Motor neuron (in vitro differentiated cells): ENCODE measurements at places on chromosomes 1 and 21.

DNA sequence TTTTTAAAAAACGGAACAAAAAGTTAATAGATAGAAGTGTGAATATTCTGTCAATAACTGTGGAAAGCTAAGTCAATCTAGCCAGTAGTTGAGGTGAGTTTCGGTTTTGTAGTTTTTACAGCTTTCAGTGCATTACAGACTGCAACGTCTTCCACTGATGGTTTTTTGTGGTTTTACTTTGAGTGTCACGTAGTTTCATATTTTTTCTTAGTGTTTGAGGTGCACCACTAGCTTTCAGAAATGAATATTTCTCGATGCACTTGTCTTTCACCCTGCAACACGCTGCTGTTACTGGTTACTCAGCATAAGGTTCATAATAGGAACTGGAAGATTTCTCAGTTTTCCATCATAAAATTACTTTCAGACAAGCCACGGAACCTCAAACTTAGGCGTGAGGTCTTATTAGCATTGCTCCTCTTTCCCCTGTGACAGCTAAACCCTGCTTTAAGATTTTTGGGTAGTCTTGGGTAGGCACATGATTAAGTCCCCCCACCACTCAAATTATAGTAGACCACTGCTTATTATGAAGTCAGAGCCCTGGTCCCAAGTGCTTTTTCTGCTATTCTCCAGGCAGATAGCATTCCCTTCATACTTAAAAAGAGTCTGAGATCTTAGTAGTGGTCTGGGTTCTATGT, 1412.7 kb downstream of the KCNT2 start:
- no peak for ATAC-seq

- ATAC-seq: no peak
Measured at GRCh38 chr21:45709173-45709572, 65.6 kb downstream of the PCBP3 start.

- ATAC-seq: no peak
Measured at GRCh38 chr1:200886594-200886993, 8.1 kb upstream of the INAVA start.

- ATAC-seq: peak; percentile 77
Measured at GRCh38 chr1:183159960-183160359, 26.1 kb upstream of the LAMC2 start.

GRCh38 chr1:68210027-68210426, 22.3 kb downstream of the WLS start:
- no peak for ATAC-seq

DNA sequence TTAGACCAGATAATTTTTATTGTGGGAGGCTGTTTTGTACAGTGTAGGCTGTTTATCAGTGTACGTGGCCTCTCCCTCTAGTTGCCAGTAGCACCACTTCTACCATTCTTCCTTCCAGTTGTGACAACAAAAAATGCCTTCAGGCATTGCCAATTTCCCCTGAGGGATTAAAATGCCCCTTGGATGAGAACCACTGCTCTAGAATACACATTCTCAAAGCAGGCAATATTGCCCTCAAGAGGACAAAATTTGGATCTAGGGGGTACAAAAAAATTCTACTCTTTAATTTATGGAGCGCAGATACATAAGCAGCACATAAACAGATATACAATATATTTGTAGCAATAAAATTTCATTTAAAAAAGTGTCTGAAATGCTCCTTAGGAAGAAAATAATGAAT, 674.6 kb downstream of the PTPRC start:
- no peak for ATAC-seq

DNA sequence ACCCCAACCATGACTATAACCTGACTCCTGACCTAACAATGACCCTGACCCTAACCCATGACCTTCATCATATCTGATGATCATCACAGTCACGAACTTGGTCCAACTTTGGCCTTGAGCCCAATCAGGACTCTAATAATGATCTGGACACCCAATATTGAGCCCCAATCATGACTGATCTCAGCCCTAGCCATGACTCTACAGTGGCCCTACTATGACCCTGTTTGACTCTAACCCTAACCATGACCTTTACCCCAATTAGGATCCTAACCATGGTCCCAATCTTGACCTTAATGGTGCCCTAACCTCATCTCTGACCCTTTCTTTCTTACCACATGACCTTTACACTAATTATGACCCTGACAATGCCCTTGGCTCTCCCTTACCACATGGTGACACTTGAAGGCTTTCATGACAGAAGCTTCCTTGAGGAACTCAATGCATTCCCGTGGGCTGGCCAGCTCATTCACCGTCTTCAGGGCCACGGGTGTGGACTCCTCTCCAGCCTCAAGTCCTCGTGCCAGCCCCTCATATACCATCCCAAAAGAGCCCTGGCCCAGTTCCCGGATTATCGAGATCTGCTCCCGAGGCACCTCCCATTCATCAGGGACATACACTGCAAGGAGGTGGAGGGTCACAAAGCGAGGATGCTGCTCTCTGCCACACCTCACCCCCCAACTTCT, 16.2 kb downstream of the INSRR start:
- no peak for ATAC-seq

DNA sequence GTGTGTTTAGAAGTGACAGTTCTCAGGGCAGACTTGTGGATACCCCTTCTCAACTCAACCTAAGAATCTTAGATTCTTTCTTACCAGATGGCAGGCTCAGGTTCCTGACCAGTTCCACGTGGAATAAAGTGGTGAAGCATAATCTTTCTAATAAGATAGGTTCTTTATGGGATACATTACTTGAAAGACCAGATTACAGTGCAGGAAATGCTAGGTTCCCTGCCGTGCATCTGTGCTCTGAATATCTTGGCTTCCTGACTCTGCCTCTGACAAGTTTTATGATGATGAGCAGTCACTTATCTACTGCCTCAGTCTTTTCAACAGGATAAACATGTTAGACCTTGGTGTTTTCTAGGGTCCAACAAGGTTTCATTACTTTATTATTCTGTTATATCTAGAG, 207.9 kb upstream of the CACYBP start:
- no peak for ATAC-seq

- ATAC-seq: no peak
Measured at GRCh38 chr21:15236111-15236510, 171.3 kb upstream of the NRIP1 start.

GRCh38 chr1:13826009-13826408, 126.0 kb downstream of the PRDM2 start:
- ATAC-seq: no peak

GRCh38 chr1:239987103-239987745, 104.5 kb upstream of the FMN2 start:
- no peak for ATAC-seq

GRCh38 chr1:1373815-1374588, 1.0 kb downstream of the AURKAIP1 start:
- ATAC-seq: no peak

GRCh38 chr1:58568271-58568860, 8.7 kb downstream of the TACSTD2 start:
- no peak for ATAC-seq

DNA sequence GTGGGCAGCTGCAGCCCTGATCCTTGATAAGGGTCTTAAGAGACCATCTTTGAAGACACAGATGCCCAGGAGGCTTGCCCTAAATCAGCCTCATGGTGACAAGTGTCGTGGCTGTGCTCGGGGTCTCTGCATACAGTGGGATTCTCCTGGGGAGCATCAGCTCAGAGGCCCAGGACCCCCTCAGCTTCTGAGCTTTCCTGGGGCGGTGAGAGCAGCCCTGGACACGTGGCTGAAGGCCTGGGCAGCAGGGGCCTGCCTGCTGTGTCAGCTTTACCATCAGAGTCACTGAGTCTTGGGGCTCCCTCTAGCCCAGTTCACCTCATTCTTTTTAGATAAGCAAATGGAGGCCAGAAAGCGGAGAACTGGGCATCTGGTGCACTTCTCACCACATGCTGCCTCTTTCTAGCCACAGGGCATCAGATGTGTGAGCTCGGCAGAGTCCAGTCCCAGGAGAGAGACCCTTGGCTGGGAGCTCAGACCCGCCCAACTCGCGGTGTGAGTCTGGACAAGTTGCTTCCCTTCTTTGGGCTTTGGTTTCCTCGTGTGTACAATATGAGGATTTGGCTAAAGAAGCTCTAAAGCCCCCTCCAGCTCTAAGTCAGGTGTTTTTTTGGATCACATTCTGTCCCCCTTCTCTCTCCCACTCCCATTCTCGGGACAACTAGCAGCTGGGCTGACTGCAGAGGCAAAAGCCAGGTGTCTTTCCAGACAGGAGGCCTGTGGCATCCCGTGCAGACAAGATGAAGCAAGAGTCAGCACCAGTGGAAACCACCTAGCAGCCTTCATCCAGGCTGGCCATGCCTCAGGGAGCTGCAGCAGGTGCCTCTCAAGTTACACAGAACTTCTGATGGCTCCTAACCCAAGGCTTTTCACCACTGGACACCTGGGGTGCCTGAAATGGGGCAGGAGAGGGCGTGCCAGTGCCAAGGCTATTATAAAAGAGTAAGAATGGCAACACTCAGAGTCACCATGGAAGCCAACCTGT, 119.1 kb downstream of the KCNN3 start:
- no peak for ATAC-seq

DNA sequence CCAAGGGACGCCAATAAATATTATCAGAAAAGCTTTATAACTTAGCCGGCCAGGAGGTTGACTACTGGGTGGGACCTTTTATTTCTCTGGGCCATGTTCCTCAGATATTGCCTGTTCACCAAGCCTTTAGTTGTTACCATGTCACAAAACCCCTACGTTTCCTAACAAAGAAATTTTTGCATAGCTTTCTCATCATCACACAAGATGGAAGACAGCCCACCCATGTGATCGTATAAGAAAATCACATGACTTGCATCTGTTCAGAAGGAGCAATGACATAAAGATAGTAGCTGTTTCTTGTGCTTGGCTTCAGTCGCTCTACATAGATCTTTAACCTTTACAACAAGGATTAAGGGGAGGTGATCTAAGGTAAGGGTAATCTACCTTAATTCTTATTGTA, 88.9 kb upstream of the NGF start:
- no peak for ATAC-seq
